ENCODE measurements at places on chromosomes 4 and X.

GRCh38 chrX:39859991-39860861 is 237.5 kb downstream of the BCOR start:
- peak; percentile 59 for DNase-seq

- DNase-seq, result peak; percentile 0
Observed at GRCh38 chrX:57406149-57406548, 119.6 kb downstream of the FAAH2 start.

- no peak for DNase-seq
Observed at GRCh38 chrX:68570598-68570997, 71.7 kb downstream of the YIPF6 start.

- no peak for DNase-seq
Observed at GRCh38 chr4:52076731-52077130, 25.6 kb downstream of the SPATA18 start.

- DNase-seq, result no peak
Observed at GRCh38 chr4:41844327-41844726, 90.9 kb upstream of the TMEM33 start.

GRCh38 chr4:133095591-133095990 is 53.5 kb upstream of the PCDH10 start:
- DNase-seq, result no peak

DNA sequence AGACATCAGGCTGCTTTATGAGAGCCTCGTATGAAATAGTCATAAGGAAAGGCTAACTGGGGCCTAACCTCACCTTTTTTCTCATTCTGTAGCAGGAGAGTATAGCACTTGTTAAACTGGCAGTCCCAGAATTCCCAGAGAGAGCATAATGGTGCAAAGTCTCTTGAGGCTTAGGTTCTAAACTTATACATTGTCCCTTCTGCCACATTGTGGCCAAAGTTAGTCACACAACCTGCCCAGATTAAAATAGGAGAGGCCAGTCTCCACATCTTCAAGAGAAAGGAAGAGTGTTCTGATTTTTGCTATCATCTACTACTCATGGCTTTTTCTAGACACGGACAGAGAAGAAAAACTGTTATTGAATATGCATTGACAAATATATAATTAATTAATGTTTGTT is 1588.9 kb upstream of the PCDH7 start:
- DNase-seq, result no peak

- peak; percentile 88 for DNase-seq
Observed at GRCh38 chr4:57163530-57164459, 53.6 kb upstream of the IGFBP7 start.

GRCh38 chr4:13476915-13477314 is 7.2 kb downstream of the RAB28 start:
- DNase-seq, result peak; percentile 22

Data from hematopoietic multipotent progenitor cell treated with erythropoietin and hydrocortisone succinate and interleukin-3 and kit ligand, for 6 days (in vitro differentiated cells).